ENCODE measurements at places on chromosomes 13 and 19.

DNA sequence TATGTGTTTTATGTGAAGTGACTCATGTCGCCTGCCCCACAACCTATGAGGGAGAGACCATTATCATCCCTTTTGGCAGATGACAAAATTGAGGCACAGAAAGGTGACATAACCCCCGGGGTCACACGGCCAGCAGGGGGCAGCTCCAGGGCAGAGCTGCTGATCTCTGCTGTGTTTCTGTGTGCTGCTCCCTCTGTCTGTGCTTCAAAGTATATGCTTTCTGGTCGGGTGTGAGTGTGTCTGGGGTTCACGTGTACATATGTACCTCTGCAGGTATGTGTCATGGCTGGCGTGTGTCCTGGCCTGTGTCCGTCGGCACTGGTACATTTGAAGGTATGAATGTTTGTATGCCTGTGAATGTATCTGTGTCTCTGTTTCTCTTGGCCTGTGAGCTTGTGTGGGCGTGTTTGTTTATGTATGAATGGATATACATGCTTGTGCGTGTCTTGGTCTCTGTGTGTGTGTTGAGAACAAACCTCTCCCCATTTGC lies 7.1 kb downstream of the LIPE start:
- DNase-seq, result peak; percentile 74

GRCh38 chr13:89749888-89750287 lies 1597.6 kb upstream of the MIR17HG start:
- DNase-seq, result no peak

GRCh38 chr19:5478241-5478924 lies 23.2 kb downstream of the ZNRF4 start:
- DNase-seq, result no peak

DNA sequence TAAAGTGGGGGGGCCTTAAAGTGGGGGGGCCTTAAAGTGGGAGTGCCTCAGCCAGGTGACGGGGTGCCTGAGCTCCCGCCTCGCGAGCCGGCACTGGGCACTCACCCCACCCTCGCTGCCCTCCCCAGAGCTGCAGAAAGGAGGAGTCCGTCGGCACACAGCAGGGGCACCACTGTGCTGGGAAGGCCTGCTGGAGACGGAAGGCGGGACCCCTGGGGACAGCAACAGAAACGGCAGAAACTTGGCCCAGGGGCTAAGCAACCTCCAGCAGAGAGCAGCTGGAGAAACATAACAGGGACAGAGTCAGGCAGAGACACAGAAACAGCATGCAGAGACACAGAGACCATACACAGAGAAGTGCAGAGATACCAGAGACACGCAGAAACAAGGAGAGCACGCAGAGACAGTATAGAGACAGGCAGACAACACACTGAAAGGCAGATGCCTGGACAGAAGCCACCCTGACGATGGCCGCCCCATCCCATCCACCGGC lies 7.9 kb downstream of the CFD start:
- DNase-seq, result no peak

DNA sequence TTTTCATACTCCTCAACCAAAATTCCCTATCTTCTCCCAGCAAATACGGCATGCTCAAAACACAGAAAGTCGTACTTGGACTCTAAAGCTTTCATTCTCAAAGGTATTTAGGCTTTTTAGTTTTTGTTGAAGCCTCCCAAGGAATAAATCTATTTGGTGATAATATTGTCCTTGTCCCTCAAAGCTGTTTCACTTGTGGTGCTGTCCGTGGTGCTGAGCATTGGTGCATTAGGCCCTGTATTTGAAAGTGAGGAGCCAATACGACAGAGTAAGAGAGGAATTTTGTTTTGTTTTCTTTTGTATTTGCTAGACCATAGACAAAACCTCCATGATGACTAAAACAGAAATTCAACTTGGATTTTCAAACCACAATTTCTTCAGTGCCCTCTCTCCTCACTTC lies 3.2 kb upstream of the LGALS13 start:
- DNase-seq, result peak; percentile 33

DNA sequence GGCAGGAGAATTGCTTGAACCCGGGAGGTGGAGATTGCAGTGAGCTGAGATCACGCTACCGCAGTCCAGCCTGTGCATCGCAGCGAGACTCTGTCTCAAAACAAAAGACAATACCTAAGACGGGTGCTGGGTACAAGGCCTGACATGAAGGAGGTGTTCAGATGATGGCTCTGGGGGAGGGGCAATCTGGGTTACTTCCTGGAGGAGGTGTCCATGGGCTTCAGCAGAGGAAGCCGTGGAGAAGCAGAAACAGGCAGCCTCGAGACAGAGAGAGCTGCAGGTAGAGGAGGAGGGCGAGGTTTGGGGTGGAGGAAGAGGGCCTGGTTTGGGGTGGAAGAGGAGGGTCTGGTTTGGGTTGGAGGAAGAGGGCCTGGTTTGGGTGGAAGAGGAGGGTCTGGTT lies 3.6 kb downstream of the MISP start:
- no peak for DNase-seq

GRCh38 chr19:58566989-58567388 lies 6.1 kb downstream of the MZF1 start:
- DNase-seq, result no peak

DNA sequence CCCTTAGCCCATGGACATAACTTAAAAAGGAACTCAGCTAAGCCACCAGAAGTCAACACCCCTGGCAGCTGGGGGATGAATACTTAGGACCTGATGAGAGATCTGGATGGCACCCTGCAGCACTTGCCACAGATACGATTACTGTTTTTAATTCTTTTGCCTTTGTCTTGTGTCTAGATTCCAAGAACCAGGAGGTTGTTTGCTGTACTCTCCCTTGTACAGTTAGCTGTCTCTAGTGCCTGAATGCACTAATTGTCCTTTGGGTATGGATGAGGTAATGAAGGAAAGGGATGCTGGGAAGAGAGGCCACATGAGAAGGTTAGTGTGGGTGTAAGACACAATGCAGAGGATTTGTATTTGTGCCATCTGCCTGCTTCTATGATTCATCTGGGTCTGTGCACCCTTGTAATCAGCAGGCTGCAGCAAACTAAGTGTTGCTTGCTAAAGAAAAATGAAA lies 385.8 kb downstream of the KCNRG start:
- peak; percentile 50 for DNase-seq

DNA sequence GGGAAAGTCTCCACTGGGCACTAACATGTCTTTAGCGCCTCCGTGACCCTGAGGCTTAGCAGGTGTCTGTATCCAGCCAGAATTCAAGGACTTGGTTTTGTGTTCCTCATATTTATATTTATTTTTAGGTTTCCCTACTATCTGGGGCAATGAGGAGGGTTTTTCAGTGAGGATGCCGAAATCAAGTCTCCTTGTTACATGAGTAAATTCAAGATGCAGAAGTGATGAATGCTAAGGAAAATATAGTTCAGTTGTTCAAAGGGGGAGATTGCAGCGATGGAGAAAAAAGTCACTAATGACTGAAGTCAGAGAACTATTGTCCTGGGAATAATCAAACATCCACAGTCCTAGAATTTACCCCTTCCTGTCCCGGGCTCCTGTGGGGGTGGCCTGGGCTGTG lies 791 bp upstream of the ADGRE2 start:
- no peak for DNase-seq

DNA sequence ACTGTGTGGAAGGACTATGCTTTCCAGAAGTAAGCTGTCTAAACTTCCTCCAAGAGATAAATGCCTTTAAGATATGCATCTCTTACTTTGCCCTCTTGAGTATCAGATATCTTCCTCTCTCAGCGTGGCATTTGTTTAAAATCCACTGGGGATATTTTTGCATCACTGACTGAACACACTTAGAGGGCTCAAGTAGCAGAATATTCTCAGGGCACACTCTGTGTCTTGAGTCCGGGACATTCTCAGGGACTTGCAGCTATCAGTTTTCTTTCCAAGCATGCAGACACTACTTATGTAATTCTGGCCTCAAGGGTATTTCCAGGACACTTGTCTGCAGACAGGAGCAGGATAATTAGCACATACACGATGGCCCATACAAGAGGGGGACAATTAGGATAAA lies 84.7 kb downstream of the ERCC5 start:
- no peak for DNase-seq

GRCh38 chr13:33087091-33087490 lies 70.9 kb downstream of the KL start:
- peak; percentile 23 for DNase-seq

GRCh38 chr19:17511724-17512573 lies 500 bp downstream of the PGLS start:
- DNase-seq, result peak; percentile 68

DNA sequence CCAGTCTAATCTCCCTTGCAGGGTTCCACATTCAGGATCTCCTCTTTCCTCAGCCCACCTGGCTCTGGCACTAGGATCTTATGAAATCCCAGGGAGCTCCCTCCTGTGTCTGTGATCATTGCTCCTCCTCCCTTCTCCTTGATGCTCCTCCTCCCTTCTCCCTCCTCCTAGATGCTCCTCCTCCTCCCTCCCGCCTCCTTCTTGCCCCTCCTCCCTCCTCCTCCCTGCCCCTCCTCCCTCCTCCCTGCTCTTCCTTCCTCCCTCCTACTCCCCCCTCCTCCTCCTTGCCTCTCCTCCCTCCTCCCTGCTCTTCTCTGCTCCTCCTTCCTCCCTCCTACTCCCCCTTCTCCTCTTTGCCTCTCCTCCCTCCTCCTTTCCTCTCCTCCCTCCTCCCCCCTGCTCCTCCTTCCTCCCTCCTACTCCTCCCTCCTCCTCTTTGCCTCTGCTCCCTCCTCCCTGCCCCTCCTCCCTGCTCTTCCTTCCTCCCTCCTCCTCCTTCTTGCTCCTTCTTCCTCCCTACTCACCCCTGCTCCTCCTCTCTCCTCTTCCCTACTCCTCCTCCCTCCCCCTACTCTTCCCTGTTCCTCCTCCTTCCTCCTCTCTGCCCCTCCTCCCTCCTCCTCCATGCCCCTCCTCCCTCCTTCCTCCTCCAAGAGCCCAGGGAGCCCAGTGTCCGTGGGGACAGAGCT lies 14.9 kb upstream of the ZBTB7A start:
- DNase-seq, result no peak

DNA sequence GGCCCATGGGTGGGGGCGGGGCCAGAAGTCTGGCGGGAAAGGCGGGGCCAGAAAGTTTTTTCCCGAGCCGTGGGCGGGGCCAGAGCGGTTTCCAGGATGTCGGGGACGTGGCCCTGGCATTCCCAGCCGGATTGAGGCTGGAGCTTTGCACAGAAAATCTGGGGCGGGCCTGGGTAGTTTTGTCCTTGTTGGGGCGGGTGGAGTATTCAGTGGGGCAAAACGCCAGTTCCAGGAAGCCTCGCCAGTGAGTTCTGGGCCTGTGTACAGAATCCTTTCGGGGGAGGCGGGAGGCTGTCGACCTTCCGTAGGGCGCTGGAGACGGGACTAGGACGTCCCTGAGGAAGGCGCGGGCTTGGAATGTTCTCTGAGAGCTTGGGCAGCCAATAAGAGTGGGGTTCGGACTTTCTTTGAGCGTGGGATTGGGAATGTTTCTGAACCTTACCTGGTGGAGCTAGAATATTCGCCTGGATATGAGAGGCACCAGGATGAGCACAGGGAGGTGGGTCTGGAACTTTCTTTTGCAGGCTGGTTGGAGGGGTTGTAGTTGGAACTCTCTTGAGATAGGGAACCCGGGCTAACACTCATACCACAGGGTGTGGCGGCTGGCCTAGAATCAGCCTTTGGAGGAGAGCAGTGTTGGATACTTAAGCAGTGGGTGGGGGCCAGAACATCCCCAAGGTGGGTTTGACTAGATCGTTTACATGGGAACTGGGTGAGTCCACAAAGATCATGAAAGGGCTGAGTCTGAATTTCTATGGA lies 1.3 kb downstream of the CCDC9 start:
- DNase-seq, result no peak

GRCh38 chr13:35838356-35838755 lies 292.8 kb downstream of the DCLK1 start:
- peak; percentile 37 for DNase-seq

- DNase-seq, result no peak
These were observed 47.9 kb downstream of the KDM4B start for GRCh38 chr19:5016781-5017180.

DNA sequence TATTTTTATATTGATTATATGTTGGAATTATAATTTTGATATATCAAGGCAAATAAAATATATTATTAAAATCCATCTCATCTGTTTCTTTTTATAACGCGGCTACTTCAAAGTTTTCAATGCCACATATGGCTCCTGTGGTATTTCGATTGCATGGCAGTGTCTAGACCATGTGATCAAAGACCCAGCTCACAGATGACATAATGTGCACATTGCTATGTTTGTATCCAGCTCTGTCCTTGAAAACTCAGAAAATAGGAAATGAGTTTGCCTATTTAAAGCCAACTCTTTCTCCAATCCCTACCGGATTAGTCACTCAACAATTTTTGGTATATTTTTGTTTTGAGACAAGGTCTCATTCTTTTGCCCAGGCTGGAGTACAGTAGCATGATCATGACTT lies 26.2 kb downstream of the TMTC4 start:
- DNase-seq, result no peak

GRCh38 chr13:46114613-46115012 lies 9.8 kb upstream of the CPB2 start:
- no peak for DNase-seq

DNA sequence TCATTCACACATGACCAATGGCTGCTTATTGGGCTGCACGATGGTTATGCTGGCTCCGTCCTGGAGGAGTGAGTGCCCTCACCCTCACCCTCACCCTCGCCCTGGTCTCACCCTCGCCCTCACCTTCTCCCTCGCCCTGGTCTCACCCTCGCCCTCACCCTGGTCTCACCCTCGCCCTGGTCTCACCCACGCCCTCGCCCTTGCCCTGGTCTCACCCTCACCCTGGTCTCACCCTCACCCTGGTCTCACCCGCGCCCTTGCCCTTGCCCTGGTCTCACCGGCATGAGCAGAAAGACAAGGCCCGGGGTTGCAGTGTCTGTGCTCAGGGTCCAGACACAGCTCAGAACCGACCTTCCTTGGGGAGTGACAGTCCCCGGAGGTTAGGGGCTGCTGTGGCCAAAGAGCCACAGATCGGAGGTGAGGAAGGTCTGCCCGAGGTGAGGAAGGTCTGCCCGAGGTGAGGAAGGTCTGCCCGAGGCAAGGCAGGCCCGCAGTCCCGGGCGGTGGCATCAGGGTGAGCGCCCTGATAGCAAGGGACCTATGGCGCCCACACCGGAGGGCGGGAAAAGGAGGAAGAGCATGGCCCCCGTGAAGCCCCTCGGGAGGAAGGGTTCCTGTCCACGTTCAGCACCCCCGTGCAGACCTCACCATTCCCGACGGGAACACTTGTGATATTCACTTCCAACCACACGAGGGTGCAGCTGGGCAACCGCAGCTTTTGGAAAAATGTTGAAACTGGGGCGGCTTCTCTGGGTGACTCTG lies 65.6 kb downstream of the MCF2L start:
- peak; percentile 82 for DNase-seq

DNA sequence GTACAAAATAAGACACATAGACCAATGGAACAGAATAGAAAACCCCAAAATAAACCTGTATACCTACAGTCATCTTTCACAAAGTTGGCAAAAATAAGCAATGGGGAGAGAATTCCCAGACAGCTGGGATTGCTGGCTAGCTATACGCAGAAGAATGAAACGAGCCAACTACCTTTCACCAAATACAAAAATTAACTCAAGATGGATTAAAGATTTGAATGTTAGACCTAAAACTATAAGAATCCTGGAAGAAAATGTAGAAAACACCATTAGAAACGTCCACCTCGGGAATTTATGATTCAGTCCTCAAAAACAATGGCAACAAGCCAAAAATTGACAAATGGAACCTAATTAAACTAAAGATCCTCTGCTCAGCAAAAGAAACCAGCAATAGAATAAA lies 408.1 kb upstream of the SLITRK1 start:
- DNase-seq, result no peak

- DNase-seq, result no peak
These were observed 61.2 kb upstream of the EDNRB start for GRCh38 chr13:77979721-77980385.

GRCh38 chr19:44951179-44952159 lies 3.7 kb upstream of the CLPTM1 start:
- DNase-seq, result peak; percentile 75

GRCh38 chr13:44763615-44764301 lies 187.6 kb upstream of the TSC22D1 start:
- no peak for DNase-seq

All from urothelium cell line (cell line).